ENCODE measurements at places on chromosomes 7 and 10.

DNA sequence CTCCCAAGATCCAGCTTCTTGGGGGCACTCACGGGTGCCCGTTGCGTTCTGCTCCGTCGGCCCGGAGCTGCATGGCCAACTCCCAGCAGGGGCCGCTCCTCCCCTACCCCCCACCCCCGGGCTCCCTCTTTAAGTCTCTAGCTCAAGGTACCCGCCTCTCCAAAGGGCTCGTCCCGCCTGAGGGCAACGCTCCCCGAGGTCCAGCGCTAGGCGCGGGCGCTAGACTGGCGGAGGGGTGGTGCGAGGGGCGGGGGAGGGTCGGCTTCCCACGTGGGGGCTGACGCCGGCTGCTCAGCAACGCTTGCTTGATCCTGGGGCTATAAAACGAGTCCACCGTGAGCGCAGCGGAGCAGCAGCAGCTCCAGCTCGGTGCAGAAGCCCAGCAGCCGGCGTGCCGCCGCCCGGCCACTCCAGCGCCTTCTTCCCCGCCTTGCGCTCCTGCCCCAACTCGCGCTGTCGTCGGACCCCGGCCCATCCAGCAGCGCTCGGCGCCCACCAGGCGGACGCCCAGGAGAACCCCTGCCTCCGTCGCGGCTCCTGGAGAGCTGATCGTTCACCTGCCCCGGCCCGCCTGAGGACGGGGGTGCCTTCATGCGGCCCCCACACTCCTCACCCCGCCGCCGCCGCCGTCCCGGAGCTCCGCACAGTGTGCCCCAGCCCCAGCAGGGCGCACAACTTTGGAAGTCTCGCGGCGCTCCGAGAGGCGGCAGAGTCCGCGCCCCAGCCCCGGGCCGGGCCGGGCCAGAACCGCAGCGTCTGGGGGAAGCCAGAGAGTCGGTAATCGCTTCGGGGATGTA is at the start of gene ADRA2A:
TSS of gene ADRA2A (plus strand) at position 348 of the 797 bp plus-strand sequence. CDS start 968 bp downstream, outside the sequence.
- no peak for DNase-seq

DNA sequence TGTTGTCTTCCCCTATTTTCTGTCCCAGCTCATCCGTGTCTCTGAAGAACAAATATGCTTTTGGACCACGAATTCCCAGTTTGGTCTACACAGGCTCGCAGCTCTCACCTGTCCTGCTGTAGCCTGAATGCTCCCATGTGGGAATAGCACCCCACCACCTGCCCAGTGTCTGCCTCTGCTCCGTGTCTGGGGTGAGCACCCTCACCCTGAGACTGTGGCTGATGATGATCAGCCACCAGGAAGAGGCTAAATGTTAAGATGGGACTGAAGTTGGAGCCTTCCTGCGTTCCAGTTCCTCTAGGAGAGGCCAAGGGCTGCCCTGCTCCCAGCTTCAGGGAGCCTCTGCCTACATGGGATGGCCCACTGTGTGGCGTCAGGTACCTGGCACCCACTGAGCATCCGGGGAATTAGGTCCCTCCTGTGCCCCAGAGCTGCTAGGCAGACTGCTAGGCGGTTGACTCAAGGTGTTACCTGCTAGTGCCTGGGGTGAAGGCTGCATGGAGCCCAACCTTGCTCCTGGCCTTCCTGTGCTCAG is 3.7 kb downstream of the PGAM2 start:
- DNase-seq, result no peak

- DNase-seq, result no peak
Observed at GRCh38 chr10:24382596-24382978, 173.6 kb downstream of the KIAA1217 start.

- no peak for DNase-seq
Observed at GRCh38 chr10:64059884-64060283, 538.7 kb downstream of the REEP3 start.

- peak; percentile 6 for DNase-seq
Observed at GRCh38 chr7:141700848-141701371, 1.1 kb downstream of the DENND11 start.

GRCh38 chr7:2282185-2282751 is 32.0 kb downstream of the SNX8 start:
- DNase-seq, result no peak

DNA sequence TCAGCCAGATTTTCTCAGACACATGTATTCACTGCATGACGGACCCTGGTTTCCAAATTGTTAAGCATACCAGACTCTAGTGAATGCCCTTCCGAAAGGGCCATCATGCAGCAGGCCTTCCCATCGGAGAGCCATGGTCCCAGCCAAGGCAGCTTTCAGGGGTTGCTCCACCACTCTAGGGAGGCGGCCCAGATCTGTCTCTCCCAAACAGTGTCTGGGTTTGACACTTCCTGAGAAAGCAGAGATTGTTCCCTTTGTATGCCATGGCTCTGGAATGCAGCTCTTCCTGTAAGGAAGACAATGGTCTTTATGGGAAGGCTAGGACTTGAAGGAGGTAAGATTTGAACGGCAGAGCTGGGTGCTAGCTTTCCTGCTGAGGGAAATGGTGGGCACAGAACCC is 178.8 kb upstream of the BMPER start:
- no peak for DNase-seq

DNA sequence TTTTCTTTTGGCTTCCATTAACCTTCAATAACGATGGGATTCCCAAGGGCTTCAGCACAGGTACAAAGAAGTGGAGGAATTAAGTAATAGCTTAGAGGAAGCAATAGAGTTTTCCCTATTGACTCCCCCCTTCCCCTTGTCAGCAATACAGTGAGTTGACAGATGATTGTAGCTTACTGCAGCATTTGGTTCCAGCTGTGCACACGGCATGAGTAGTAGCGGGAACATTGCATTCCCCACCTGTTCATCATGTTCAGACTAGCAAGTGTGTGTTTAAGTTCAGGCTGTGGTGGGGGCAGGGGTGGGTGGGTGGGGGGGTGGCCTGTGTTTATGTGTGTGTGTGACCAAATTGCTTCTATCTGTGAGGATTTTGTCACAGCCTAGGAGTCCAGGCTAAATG is 4.6 kb upstream of the ADRA2A start:
- no peak for DNase-seq

DNA sequence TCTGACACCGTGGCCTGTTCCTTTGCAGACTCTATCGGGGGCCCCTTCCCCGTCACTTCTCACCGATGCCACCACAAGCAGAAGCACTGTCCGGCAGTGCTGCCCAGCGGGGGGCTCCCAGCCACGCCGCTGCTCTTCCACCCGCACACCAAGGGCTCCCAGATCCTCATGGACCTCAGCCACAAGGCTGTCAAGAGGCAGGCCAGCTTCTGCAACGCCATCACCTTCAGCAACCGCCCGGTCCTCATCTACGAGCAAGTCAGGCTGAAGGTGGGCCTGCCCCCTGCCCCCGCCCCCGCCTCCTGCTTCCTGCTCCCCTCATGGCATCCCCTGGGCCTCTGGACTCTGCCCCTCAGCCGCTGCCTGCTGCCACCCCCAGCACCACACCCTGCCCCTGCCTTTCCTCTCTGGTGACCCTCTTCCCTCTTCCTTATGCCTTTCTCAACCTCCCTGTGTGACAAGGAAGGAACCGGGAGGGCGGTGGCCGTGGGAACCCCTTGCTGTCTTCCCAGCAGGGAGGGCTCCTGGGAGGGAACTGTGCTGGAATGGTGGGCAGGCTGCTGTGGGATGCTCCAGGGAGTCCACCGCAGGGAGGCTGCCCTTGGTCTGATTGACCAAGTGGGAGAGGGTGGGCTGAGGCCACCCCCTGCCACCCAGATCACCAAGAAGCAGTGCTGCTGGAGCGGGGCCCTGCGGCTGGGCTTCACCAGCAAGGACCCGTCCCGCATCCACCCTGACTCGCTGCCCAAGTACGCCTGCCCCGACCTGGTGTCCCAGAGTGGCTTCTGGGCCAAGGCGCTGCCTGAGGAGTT is 77.5 kb downstream of the NEURL1 start:
- no peak for DNase-seq
